Putamen (tissue), 1 donor: ENCODE measurements at places on chromosomes 1 and 21.

DNA sequence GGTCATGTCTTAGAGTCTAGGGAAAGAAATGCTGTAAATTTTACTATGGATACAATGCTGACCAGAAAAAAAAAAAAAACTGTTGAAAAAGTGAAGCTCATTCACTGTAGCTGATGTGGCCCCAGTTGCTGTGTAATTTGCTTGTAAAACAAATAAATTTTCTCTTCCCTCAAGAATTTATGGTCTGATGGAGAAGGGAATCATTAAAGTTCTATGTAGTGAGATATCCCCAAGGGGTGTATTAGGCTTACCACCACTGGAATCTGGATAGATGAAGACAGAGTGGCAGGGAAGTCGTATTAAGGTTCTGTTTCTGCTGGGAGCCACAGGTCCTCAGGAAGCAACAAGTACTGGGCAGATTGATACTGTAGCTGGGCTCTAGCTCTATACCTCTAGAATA, 860.0 kb downstream of the LTN1 start:
- DNase-seq, result no peak

DNA sequence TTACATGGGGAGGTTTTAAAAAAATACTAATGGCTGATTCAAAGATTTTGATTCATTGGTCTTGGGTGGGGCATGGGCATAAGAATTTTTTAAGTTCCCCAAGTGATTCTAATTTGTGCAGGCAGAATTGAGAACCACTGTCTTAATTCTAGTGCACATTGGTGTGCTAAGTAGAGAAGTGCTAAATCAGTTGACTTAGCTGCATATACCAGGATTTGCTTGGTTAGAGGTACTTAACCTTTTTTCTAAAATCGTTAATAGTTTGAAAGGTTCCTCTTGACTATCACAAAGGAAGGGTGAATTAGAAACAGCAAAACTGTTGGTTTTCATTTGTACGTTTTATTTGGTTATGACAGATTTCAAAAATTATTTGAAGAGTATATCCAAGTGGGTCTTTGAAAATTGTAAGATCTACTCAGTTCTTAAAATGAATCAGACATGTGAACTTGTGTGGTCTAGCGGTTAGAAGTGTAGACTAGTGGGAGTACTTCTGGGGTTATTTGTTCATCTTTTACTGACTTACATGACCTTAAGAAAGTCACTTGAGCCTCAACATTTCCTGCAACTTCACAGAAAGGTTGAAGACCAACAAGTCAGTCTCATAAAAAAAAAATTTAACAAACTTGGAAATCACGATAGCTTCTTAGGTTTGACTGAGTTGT, 66.7 kb downstream of the RPAP2 start:
- no peak for DNase-seq

GRCh38 chr1:85347908-85348307, 71.5 kb upstream of the BCL10 start:
- no peak for DNase-seq

GRCh38 chr1:39177706-39178105, 26.8 kb upstream of the MACF1 start:
- no peak for DNase-seq

GRCh38 chr1:199561334-199561733, 466.2 kb upstream of the NR5A2 start:
- no peak for DNase-seq

- DNase-seq, result no peak
Observed at GRCh38 chr1:11783556-11783955, 21.6 kb downstream of the C1orf167 start.

DNA sequence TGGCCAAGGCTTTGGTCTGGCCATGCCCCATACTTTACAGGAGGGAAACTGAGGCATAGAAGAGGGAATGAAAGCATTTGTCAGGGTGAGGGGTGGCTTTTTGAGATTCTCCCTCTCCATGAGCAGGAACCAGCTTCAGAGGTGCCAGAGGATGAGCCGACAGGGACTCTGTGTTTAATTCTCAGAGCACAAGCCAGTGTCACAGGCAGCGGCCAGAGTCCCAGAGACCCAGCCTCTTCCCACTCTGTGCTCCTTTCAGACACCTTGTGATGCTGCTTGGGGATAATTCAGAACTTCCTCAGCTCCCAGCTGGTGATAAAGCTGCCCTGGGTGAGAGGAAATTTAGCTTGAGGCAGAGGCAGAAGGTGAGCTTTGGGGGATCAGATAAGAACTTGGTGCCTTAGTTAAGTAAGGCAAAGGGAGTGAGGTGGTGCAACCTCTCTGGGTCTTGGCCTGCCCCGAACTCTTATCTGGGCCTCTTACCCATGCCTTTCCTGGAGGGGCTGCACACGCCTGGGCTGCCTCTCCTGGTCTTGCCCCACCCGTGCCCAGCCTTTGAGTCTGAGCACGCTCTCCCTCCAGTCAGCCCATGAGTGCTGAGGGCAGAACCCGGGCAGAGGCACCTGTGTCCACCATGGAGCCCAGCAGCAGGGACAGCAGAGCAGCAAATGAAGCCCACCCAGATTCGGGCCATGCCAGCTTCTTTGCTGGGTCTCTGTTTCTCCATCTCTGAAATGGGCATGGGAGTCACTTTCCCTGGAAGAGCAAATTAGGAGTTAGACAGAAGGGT, 175.6 kb upstream of the C1orf174 start:
- no peak for DNase-seq

GRCh38 chr1:185483664-185484450, 166.8 kb upstream of the IVNS1ABP start:
- no peak for DNase-seq

DNA sequence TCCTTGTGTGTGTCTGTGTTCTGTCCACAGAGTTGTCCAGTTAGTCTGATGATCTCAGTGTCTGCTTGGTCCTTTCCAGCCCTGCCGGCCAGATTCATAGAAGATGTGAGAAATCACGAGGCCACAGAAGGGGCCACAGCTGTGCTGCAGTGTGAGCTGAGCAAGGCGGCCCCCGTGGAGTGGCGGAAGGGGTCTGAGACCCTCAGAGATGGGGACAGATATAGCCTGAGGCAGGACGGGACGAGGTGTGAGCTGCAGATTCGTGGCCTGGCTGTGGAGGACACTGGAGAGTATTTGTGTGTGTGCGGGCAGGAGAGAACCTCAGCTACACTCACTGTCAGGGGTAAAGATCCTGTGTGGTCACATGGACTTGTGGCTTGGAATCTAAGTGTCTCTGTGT, 95.8 kb downstream of the OBSCN start:
- no peak for DNase-seq

DNA sequence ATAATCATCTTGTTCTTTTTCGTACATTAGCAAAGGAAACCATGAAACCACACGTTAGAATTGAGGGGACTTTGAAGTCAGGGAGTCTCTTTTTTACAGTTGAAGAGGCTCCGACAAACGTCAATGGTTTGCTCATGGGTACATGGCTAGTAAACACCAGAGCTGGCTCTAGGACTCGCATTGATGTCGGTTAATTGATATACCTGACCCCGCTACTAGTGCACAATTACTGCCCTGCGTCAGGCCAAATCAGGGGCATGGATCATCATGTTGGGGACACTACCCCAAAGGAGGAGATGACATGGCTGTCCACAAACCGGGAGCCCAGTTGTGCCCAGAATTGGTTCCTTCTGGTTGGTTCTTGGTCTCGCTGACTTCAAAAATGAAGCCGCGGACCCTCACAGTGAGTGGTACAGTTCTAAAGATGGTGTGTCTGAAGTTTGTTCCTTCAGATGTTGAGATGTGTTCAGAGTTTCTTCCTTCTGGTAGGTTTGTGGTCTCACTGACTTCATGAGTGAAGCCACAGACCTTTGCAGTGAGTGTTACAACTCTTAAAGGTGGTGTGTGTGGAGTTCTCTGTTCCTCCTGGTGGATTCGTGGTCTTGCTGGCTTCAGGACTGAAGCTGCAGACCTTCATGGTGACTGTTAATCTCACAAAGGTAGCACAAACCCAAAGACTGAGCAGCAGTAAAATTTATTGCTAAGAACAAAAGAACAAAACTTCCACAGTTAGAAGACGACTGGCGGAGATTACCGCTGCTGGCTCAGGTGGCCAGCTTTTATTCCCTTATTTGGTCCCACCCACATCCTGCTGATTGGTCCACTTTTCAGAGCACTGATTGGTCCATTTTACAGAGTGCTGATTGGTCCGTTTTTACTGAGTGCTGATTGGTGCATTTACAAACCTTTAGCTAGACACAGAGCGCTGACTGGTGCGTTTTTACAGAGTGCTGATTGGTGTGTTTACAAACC, 126.9 kb upstream of the ERRFI1 start:
- DNase-seq, result no peak

- no peak for DNase-seq
Observed at GRCh38 chr1:226428791-226429461, 21.0 kb upstream of the PARP1 start.

GRCh38 chr1:183730107-183730724, 74.7 kb upstream of the RGL1 start:
- DNase-seq, result no peak

DNA sequence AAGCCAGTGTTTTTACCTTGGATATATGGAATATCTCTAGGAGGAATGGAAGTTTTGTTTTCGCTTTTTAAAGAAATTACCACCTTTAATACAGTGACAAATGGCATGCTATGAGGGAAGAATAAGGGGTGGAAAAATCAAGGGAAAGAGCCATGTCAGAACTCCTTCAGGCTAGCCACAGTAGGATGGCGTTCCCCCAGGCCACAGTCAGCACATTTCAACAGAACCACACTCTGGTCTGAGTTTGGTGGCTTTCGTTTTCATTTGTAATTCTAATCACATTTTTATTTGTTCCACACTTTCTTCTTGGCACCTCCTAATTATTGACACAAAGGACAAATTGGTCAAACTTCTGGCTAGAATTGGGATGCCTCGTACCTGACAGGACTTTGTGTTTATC, 60.3 kb upstream of the RCOR3 start:
- DNase-seq, result no peak

- no peak for DNase-seq
Observed at GRCh38 chr1:21902026-21903012, 34.8 kb downstream of the HSPG2 start.

- DNase-seq, result no peak
Observed at GRCh38 chr1:239944666-239945065, 147.0 kb upstream of the FMN2 start.

DNA sequence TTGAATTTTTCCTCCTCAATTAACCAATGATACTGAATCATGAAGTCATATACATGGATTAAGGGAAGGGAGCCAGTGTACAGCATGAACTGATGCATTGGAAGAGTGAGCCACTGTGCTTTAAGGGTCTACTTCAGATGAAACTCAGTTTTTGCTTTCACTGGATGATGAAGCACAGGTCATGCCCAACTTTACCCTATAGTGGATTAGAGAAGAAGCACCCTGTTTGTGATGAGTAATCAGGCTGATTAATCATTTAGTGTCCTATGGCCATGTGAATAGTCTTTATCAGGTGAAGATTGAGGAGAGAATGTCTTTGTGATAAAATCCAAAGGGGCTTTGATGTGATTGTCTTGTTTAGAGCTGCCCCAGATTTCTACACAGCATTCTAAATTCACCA, 24.7 kb upstream of the LAMC1 start:
- DNase-seq, result no peak
